Cardiac muscle cell (in vitro differentiated cells and primary cell): ENCODE measurements at places on chromosomes 2 and 18.

DNA sequence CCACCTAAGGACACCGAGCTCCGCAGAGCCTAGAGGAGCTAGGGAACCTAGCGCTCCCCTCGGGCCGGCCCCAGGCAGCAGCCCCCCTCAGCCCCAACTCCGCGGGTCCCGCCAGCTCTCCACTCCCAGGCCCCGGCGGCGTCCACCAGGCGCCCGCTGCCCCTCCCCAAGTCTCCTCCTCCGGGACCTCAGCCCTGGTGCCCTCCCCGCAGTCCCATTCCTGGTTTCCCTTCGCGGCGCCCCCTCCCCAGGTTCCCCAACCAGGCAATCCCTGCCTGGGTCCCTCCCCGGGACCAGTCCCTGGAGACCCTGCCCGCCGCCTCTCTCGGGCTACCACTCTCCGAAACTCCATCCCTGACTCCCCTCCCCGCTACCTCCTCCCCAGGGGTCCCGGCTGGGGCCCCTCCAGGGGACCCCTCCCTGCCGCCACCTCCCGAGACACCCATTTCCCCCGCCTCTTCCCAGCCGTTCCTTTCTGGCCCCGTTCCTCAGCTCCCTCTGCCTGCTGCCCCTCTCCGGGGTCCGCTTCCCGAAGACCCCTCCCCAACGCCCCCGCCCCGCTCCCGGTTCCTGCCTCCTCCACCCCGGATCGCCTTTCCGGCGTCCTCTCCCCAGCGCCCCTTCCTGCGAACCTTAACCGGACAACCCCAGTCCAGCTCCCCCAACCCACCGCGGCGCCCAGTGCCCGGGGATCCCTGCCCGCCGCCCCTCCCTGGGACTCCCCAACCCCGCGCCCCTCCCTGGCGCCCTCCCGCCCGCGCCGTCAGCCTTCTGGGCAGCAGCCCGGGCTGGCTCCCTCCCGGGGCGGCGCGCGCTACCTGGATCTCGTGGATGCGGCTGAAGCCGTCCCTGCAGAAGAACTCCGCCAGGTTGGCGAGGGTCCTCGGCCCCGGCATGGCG, 678 bp downstream of the CYP27C1 start:
- DNase-seq = peak; percentile 13

DNA sequence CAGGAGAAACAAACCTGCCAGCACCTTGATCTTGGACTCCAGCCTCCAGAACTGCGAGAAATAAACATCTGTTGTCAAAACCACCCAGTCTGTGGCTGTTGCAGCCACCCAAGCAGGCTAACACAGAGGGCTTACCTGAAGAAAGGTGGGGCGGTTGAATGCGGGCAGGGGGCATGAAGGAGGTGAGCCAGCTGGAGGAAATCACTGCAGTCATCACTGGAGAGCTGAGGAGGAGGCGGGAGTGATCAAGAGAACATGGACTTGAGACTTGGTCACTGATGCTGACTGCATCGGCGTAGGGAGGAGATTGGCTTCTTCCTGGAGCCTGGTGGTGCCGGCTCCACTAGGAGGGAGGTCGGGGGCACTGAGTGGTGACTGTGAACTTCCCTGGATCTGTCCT, 14.6 kb upstream of the ARMC9 start:
- DNase-seq = no peak

GRCh38 chr2:6222296-6222695, 530.1 kb downstream of the SOX11 start:
- DNase-seq = no peak

GRCh38 chr2:34666821-34667220, 1067.7 kb upstream of the FAM98A start:
- no peak for DNase-seq

GRCh38 chr2:224036731-224037361, 2.2 kb downstream of the SERPINE2 start:
- DNase-seq = no peak

DNA sequence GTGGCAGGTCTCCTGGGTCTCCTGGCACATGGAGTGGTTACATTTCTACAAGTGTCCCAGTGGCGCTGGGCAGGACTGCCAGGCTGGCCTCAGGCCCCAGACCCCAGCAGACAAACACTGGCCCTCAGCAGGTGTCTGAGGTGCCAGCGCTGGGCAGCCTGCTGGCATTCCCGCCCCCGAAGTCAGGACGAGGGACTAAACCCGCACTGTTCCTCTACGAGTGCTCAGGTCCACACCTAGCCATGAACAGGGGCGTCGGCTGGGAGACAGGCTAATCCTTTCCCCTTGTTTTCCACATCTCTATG, 12.8 kb downstream of the SNED1 start:
- no peak for DNase-seq

DNA sequence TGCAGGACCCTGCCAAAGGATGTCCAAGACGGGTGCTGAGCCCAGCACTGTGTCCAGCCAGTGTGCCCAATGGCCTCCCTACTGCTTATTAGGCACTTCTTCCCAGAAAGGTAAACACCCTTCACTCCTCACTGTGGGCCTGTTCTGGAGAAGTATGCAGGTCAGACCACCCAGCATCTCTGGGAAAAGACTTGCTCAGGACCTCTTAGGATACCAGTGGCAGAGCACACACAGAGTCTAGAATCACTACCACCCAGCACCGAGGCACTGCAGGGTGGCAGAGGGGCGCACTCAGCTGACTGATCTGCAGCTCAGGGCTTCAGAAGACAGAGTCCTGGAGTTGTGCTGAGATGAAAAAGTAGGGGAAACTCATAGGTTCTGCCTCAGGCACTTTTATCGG, 25.8 kb downstream of the XDH start:
- DNase-seq = no peak

DNA sequence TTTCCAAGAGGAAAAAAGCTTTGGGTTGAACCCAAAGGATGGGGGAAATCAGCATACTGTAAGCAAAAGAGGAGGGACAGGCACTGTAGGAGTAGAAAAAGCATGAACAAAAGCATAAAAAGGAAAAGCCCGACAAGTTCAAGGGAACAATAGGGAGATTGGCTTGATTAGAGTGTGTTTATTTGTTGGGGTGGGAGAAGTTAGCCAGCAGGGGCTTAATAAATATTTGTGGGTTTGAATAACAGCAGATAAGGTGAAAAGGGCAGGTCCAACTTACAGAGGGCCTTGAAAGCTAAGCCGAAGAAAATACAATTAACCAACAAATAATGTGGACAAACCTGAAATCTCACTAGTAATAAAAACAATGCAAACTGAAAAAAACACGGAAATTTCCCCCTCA, 126.7 kb downstream of the THADA start:
- DNase-seq = no peak

DNA sequence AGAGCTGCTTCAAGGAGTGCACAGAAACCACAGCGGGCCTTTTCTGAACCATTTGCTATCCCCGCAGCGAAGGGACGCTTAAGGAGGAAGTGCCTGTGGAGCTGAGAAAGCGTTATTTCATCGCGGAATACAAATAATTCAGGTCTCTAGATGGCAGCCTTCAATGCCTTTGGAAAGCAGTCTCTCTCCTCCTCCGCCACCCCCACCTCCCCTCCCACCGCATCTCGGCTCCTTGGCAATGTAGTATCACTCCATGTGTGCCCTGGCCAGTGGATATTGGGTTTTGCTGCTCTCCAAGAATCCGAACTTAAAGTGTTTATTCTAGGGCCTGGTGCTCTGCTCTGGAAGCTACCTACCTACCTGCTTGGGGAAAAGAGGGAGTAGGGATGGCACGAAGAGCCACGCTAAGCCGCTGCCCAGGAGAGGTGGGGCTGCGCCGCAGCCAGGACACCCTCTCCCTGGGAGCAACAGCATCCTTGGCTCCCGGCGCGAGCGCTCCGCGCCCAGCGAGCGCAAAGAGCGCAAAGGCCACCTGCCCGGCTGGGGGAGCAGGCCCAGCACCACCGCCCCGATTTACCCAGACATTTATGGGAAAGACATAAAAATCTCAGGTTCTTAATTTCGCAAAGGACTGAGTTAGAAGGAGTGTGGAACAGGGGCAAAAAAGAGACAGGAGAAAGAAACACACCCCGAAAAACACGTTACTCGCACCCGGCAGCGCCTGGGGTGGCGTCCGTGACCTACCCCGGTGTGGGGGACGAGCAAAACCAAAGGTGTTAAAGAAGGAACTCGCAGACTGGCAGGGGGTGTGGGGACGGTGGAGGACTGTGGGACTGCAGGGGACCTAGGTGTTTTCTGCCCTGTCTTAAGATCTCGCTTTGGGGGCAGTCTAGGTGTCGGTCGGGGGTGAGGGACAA, 1.0 kb downstream of the SPHKAP start:
- DNase-seq = no peak

GRCh38 chr2:196597531-196597930, 42.0 kb upstream of the CCDC150 start:
- DNase-seq = no peak

DNA sequence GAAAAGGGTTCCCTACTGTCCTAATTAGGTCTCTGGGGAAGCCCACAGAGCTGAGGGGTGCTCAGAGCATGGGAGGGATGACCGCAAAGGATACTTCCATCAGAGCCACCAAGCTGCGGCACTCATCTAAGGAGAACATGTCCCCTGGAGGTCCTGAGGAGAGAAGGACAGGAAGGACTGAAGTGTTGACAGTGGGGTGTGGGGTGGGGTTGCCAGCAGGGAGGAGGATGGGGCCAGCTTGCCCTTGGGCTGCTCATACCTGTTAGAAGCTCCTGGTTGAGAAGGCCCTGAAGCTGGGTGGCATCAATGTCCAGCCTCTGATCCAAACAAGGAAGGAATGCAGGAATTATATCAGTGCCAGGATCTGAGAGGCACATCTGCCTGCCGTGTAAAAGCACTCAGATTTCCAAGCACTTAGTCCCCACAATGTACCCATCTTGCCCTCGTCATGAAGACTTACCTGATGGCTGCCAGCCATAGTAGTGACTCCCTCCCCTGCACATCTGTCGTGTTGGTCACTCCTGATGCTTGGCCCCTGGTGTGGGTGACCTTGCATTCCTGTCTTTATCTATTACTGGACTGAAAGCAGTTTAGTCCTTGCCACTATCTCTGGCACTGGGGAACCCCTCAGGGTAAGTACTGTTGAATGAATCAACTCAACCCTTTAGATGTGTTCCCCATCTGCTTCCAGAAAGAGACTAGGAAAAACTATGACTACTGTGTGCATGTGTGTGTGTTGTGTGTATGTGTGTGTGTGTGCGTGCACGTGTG, 68.9 kb downstream of the CAPN13 start:
- DNase-seq = no peak

DNA sequence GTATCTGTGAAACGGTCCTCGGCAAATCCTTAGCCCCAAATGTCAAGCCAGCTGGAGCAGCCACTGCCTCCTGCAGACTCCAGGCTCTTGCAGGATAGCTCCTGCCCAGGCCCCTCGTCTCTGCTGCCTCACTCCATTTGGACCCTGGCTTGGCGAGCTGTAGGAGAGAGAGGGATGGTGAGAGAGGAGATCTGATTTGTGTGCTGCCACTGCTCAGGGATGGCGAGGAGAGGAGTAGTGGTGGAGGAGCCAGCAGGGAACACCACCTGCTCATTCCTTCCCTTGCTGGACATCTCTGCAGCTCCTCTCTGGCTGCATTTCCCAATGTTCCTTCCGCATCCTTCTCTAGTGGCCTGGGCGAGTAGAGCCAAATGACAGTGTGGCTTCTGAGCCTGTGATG, 109.1 kb upstream of the NCK2 start:
- DNase-seq = no peak

DNA sequence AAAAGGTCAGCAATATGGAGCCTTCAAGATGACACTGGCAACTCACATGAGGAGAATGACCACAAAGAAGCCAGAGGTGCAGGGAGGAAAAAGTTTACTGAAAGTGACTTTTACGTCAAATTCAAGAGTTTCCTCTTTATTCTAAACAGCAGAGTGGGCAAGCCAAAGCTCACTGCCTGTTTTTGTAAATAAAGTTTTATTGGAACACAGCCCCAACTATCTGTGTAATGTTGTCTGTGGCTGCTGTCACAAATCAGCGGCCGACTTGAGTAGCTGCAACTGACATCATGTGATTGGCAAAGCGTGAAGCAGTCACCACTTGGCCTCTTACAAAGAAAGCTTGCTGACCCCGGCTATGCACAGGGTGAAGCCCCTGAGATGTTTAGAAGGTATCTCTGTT, 9.2 kb upstream of the SULT1C2 start:
- DNase-seq = no peak

GRCh38 chr2:199306116-199306515, 151.6 kb downstream of the SATB2 start:
- no peak for DNase-seq

- DNase-seq = no peak
These were observed 41.0 kb upstream of the ASAP2 start for GRCh38 chr2:9165625-9166024.

DNA sequence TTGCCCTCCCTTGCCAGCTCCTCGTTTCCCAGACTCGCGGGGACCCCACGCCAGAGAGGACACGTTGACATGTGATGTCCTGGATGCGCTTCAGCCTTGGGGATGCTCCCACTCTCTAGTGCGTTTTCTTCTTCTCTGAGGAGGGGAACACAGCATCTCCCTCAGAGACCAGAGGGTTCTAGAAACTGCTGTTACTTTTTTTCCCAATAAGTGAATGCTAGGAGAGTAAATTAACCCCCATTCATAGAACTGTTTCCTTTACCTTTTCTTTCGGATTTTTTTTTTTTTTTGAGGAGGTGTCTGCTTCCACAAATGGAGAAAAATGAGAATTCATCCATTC, 370 bp upstream of the EFEMP1 start:
- no peak for DNase-seq

- no peak for DNase-seq
These were observed 270.0 kb upstream of the PXDN start for GRCh38 chr2:2014251-2014771.

DNA sequence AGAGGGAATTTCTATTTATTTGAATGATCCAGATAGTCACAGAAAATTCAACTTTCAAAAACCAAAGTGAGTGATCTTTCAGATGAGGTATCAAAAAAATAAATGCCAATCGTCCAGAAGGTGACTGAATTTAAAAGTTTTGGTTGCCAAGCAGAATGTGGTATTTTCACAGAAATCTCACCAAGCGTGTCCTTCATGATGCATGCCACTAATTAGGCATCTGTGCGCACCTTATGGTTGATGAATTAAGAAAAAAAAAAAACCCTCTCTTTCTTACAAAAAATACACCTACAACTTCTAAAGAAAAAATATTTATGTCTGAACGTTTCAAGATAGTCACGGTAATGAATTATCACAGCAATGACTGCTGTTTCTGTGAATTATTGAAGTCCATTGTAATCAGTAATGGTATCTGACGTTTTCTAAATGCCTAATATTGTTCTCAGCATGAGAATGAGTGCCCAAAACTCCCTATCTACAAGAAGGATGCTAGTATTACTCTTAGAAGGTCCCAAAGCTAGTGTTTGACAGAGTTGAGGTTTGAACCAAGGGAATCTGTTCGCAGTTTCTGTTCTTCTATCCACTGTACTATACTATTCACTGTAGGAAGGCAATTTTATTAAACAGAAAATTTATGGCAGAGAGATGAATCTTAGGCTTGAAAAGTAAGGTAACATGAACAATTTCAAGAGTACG, 219.6 kb upstream of the NETO1 start:
- DNase-seq = no peak

- peak; percentile 73 for DNase-seq
These were observed 110.7 kb downstream of the QPCT start for GRCh38 chr2:37454851-37455762.

- no peak for DNase-seq
These were observed 361.5 kb downstream of the GALNT13 start for GRCh38 chr2:154233231-154233630.

- no peak for DNase-seq
These were observed 126.2 kb upstream of the TMEM200C start for GRCh38 chr18:6021306-6022073.

- no peak for DNase-seq
These were observed 10.3 kb downstream of the ITGA6 start for GRCh38 chr2:172437419-172438341.

GRCh38 chr18:31192086-31192776, 29.6 kb upstream of the DSC1 start:
- no peak for DNase-seq

- DNase-seq = no peak
These were observed 76.3 kb downstream of the CLHC1 start for GRCh38 chr2:55155764-55156281.

GRCh38 chr18:77081390-77081778, 51.2 kb downstream of the MBP start:
- peak; percentile 90 for DNase-seq
